ENCODE measurements at places on chromosomes 11 and 22.

DNA sequence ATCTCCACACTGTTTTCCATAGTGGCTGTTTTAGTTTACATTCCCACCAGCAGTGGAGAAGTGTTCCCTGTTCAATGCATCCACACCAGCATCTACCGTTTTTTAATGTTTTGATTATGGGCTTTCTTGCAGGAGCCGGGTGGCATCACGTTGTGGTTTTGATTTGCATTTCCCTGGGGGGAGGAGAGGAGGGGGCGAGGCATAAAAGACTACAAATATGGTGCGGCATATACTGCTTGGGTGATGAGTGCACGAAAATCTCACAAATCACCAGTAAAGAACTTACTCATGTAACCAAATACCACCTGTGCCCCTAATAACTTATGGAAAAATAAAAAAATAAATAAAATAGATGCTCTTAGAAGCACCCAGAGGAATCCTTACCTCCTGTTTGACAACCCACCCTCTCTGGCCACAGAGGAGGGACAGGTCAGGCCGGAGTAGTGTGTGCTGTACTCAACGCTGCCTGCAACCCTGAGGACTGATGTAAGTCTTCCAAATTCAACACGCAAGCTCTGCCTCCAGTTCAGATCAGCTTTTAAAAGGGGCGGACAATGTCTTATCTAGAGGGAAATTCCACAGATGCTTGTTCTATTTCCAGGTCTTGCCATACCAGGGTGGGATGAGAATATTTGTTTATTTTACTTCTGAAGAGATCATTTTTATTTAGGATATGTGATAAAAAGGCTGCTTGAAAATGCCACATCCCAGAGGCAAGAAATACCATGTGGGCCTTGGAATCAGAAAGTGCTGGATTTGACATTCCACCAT lies 329.6 kb upstream of the B3GAT1 start:
- no peak for DNase-seq

- DNase-seq, result no peak
Observed at GRCh38 chr11:122743949-122744348, 88.4 kb downstream of the UBASH3B start.

DNA sequence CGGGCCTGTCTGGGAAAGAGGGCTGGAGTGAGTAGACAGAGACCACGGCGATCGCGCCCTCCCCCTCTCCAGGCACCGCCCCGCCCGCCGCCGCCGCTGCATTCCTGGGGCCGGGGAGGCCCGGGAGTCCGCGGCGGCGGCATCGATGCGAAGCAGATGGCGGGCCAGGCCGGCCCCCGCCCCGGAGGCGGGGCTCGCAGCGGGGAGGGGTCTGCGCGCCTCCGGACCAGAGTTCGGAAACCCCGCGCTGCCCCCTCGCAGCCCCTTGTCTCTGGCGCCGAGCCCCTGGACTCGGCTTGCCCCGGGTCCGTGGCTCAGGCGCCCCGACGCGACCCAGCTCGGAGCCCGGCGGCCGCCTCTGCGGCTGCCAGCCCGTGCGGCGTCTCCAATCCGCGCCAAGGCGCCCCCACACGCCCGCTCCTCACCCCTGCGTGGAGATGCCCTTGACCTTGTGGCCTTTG lies 1.3 kb downstream of the SCARF2 start:
- no peak for DNase-seq

- no peak for DNase-seq
Observed at GRCh38 chr11:134764367-134764766, 352.3 kb upstream of the B3GAT1 start.

- no peak for DNase-seq
Observed at GRCh38 chr11:121757480-121758125, 304.8 kb upstream of the SORL1-AS1 start.

- DNase-seq, result no peak
Observed at GRCh38 chr11:64654958-64655541, 64.0 kb downstream of the SLC22A12 start.

DNA sequence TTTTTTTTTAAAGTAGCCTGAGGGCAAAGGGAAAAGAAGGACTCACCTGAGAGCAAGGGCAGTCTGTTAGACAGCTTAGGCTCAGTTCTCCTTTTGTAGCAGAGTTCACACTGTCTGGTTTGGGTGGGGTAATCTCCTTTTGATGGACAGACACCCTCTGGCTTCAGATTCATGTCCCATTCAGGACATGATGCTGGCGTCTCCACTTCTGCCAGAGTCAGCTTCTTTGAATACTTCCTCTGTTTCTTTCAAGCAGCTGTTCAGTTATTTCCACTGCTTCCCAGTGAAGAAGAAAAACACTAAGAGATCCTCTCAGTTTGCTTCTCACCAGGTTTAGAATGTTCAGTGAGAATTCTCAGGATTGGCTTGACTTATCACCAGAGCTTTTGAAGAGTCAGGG lies 79.0 kb upstream of the HSD17B12 start:
- DNase-seq, result no peak

DNA sequence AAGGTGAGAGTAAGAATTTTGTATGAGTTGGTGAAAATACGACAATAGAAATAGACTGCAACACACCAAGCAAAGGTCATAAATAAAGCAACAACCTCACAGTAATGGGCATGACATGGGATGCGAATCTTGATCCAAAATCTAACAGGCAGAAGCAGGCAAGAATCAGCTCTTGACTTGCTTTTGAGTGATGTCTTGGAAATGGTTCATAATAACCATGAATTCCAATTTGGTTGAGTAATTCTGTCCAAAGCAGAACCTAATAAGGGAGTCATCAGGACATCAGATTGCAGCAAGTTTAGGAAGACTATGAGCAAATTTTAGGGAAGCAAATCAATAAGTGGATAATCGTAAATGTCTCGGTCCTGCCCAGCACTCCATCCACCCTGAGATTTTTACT lies 224.0 kb upstream of the ISX start:
- DNase-seq, result no peak

Measured in NCI-H1417 (cell line).